ENCODE measurements at places on chromosomes 2 and 18.

DNA sequence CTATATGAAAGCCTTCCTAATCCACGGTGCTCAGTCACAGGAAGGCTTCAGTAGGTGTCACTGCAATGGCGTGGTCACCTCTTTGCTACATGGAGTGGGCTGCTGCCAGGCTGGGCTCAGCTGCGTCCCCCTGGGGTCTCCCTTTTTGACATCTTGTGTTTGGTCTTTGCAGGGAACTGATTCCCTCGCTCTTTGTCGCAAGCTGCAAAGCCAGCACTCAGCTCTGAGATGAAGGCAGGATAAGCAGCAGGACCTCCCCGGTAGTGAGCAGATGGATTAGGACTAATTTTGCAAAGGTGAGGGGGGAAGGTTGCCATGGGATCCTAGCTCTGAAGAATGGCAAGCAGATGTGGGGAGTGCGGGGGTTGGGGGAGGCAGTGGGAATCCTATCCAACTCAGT is 173.9 kb upstream of the ARL4C start:
- no peak for DNase-seq

DNA sequence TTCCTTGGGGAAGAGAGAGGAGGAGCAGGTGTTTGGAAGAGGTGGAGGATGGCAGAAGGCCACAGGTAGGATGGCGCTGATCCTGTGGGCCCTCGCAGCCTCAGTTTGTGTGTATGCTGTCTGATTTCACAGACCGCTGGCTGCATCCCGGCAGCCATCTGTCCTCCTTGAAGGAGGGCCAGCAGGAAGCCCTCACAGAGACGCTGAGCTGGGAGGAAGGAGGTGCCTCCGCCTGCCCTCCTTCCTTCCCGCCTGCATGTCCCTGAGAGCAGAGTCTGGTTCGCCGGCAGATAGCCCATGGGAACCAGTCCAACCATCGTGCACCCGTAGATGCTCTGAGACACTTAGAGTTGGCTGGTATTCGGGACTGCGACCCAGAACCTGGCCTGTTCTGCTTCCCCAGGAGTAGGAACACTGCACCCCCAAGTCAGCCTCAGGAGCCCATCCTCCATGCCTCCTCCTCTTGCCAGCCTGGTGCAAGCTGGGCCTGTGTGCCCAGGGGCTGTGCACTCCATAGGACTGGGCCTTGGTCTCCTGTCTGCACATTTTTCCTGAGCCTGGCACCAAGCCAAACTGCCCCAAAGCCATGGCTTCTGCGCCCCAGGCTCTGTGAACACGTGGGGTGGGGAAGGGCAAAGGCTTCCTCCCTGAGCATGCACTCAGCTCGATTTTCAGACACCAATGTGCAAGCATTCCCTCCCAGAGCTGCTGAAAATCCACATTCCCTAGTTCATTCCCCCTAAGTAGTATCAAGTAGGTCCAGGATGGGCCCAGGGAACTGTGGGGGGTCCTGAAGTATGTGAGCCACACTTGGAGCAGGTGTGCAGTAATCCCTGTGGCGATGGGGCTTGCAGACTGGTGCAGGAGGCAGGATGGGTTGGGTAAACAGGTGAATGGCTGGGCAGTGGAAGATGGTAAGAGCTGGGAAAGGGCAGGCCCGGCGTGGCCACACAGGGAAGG is 115.6 kb downstream of the SEPTIN10 start:
- no peak for DNase-seq

GRCh38 chr2:84989927-84990326 is 19.0 kb downstream of the KCMF1 start:
- no peak for DNase-seq

- DNase-seq, result no peak
Observed at GRCh38 chr2:192254444-192254843, 59.7 kb upstream of the TMEFF2 start.

GRCh38 chr2:100269889-100270288 is 52.4 kb downstream of the LONRF2 start:
- DNase-seq, result no peak
